ENCODE measurements at places on chromosomes 4 and X.

GRCh38 chrX:133265331-133265730 lies 47.2 kb upstream of the TFDP3 start:
- DNase-seq = no peak

DNA sequence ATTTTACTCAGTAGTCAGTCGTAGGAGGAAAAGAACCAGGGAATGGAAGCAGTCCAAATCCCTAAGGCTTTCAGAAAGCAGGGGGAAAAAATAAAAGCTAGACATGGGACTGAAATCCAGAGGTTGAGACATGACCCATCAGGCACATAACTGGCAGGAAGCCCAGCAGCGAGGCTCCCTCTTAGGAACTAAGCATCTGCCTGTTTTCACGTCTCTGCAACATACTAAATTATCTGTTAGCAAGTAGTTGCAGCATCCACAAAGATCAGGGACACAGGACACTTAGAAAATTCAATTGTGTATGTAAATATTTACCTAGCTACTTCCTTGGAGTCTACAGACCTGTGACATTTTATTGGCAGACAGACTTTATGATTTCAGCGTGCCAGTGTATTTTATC lies 118.0 kb upstream of the EDNRA start:
- no peak for DNase-seq

DNA sequence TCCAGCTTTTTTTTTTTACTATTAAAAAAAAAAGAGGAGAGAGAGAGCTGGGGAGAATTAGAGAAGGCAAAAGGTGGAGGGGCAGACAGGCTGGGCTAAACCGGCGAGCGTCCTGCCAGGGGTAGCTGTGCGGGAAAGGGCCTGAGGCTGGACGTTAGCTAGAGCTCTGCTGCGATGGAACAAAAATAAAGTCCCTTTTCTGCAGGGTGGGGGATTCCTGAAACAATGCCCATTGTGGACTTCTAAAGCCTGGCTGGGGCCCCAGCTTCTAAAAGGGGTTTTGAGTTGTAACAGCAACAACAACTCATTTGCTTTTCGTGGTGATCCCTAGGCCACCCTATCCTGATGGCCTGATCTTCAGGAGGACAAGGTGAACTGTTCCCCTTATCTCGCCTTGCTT lies 311.7 kb downstream of the FBXW7 start:
- no peak for DNase-seq

DNA sequence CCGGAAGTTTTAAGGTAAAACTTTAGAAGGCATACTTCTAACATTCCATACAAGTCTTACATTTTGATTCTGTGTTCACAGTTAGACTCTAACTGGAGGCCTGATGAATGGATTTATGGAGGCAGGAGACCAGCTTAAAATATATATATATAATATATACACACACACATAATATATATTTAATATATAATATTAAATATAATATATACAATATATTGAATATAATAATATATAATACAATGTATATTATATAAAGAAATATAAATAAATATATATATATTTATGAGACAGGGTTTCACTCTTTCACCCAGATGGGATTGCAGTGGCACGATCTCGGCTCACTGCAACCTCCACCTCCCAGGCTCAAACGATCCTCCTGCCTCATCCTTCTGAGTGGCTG lies 7.9 kb upstream of the CTSO start:
- DNase-seq = no peak

DNA sequence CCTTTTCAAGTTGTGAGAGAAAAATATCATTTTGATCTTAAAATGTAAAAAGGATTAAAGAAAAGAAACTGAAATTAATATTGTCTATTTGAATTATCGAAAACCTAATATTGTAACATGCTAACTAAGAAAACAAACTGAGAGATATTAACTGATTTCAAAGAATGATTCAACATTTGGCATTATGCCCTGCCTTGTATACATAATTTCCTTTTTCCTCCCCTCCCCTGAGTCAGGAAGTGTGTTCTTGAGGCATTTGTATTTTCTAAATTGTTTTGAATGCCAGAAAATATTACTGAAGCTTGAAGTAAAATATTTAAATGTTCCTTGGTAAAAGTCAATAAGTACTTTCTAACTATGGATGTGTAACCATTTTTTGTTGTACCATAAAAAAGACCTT lies 49.4 kb downstream of the RPS6KA3 start:
- DNase-seq = no peak

GRCh38 chrX:93422693-93423092 lies 250.7 kb downstream of the NAP1L3 start:
- peak; percentile 26 for DNase-seq

- DNase-seq = no peak
Measured at GRCh38 chrX:153927672-153927921, 1.5 kb upstream of the ARHGAP4 start.

DNA sequence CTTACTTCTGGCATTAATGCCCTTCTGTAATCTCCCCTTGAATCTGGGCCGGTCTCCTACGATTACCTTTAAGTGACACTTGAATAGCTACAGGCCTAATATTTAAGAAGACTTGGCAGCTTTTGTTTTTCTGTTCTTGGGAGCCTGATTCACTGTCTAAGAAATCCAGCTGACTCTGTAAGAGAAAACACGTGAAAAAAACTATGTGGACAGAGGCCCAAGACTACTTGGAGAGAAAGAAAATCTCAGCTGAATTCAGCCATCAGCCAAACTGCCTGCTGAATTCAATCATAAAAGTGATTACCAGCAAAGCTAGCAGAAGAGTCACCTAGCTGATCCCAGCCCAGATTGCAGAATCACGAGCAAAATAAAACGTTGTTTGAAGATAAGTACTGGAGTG lies 521.2 kb downstream of the MID1IP1 start:
- DNase-seq = no peak

GRCh38 chr4:8590546-8590880 lies 2.1 kb upstream of the CPZ start:
- DNase-seq = no peak
